ENCODE measurements at places on chromosomes 16 and 17. TPM values are rescaled to one million over a fixed set of nuclear protein-coding genes. Genes with fewer than 3 reads are reported as not detected.

KRTAP2-1 gene
- not detected for total RNA-seq

KRT36 gene
- not detected for total RNA-seq

ITGB3 gene
- total RNA-seq = 10.9 TPM

IL4R gene
- 55.4 TPM for total RNA-seq

PRSS36 gene
- 0.13 TPM for total RNA-seq

CLEC18B gene
- total RNA-seq = not detected

CHRNE gene
- total RNA-seq = 0.39 TPM

KCTD19 gene
- total RNA-seq = not detected

RTN4RL1 gene
- total RNA-seq = 0.24 TPM

RAD51D gene
- 15.7 TPM for total RNA-seq

SHISA9 gene
- not detected for total RNA-seq

HOXB7 gene
- 13.2 TPM for total RNA-seq

DLG4 gene
- 11.8 TPM for total RNA-seq

Data from epithelial cell of alveolus of lung (primary cell).